HEK293T (cell line): ENCODE measurements at places on chromosomes 1 and 21.
A peak's percentile ranks its signal among the peaks of the same experiment; 100 is the strongest.

DNA sequence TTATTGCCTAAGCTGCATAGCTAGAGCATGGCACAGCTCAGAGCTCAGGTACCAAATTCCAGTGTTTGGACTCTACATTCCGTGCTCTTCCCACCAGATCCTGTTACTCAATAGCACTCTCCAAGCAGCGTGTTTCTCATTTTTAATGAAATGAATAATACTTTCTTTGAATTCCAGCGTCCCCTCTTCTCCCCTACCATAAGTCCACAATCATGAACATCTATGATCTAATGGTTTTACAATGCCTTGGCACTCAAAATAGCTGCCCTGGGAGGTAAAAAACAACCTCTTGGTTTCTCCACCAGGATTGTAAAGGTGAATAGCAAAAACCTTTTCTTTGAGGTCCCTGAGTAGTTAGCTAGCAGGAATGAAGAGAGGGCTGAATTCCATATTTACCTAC lies 480.0 kb upstream of the PKN2 start:
- no peak for DNase-seq

GRCh38 chr1:116934586-116935207 lies 25.0 kb downstream of the PTGFRN start:
- peak; percentile 25 for DNase-seq

- peak; percentile 84 for DNase-seq
These were observed 61.2 kb upstream of the MCOLN3 start for GRCh38 chr1:85109475-85109874.

DNA sequence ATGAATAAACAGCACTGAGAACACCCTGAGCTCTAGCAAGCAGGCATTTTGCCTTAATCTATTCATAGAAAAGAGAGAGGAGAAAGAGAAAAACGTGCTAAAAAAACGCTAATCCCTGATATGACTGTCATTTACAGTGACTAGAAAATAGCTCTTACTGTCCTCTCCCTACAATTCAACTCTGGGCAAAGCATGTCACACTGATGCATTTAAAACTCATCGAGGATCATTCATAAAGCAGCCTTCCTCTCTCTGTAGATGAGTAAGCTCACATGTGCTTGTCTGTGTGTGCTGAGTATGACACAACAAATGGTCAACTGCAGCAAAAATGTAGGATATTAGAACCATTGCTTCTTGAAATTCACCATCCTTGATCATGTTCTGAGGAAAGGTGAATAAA lies 109.0 kb downstream of the SGIP1 start:
- DNase-seq, result no peak

DNA sequence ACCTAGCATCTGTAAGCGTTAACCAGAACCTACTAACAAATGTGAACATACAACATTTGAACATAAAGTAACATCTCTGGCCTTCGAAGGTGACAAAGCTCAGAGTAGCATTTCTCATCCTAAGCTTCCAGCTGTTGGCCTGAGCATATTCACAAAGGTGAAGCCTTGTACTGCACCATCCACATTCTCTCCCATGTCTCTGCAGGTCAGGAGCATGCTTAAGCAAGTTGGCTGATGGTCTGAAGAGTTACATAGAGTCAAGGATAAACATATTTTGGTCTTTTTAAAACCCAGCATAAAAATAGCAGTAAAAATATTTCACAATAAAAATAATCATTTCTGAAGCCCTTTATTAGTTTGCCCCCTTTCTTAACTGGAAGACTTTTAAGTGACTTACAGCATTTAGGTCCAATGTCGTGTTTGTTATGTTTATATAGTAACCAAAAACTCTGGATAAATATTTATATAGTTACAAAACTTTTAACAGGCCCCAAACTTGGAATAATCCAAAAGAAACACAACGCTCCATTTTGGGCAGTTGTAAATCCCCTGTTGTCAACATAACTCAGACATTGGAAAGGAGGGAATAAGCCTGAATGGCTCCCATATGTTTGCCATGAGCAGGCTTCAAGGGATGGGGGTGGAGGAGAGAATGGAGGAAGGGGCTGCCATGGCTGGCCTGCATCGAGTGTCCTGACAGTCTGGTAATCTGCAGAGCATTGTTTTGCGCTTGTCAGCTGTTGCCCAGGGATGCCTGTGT lies 42.8 kb upstream of the ENAH start:
- DNase-seq, result no peak

- DNase-seq, result no peak
These were observed 5.2 kb upstream of the DMRTB1 start for GRCh38 chr1:53454019-53454418.

- no peak for DNase-seq
These were observed 48.0 kb downstream of the DNAI4 start for GRCh38 chr1:66876664-66877063.

DNA sequence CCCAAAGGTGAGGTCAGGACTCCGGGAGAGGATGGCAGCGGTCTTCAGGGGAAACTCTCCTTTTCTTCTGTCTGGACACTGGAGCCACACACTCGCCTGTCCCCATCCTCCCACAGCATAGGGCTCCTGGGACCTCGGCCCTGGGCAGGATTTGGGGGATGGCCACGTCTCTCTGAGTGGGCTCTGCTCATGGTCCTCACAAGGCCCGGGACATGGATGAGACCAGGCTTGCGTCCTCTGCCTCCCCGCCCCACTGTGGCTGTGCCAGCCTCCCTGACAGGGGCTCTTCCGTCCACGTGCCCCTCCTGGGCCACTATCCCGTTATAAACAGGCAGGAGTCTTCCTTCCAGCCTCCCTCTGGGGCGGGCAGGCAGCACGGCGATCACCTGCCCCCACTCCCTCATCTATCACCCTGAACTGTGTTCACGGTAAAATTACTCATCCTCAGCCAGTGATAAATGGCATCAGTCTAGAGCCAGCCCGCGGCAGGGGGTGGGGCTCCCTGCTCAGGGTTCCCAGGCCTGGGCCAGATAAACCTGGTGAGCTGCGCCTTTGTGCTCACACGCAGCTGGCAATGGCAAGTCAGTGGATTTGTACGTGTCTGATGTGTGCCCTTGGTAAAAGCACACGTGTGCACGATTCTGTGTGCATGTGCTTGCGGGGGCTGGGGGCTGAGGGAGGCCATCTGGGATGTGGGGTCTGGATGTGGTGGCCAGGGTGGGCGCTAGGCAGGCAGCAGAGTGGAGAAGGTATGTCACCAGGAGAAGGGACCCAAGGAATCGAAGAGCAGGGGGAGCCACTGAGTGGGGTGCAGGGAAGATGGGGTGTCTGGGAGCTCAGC lies 12.6 kb upstream of the SAMD11 start:
- no peak for DNase-seq
